Muscle of back (tissue), 13 donors: ENCODE measurements at places on chromosomes 2 and 18.

GRCh38 chr2:43074592-43075053, 151.8 kb downstream of the ZFP36L2 start:
- DNase-seq, result no peak

GRCh38 chr2:205748639-205749038, 66.3 kb downstream of the NRP2 start:
- DNase-seq, result no peak

- DNase-seq, result no peak
These were observed 4.8 kb upstream of the PDIA6 start for GRCh38 chr2:10817413-10817812.

GRCh38 chr2:60907329-60907728, 26.0 kb downstream of the REL start:
- DNase-seq, result no peak

- DNase-seq, result no peak
These were observed 700.0 kb upstream of the SOX11 start for GRCh38 chr2:4992226-4992625.

DNA sequence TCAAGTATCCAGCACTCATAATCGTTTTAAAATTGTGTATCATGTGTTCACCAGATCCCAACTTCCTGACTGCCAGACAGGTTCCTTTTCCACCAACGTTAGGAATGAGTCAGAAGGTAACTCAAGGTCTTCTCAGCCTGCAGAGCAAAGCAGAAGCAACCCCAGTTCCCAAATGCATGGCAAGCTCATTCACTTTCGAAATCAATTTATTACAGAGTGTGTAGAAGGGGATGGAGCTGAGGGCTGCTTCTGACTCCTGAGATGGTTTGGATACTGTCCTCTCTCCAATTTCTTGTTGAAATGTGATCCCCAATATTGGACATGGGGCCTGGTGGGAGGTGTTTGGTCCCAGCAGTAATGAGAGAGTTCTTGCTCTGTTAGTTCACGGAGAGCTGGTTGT, 114.5 kb downstream of the PIEZO2 start:
- DNase-seq, result no peak

- no peak for DNase-seq
These were observed 10.8 kb downstream of the GLS start for GRCh38 chr2:190891372-190891771.

GRCh38 chr2:20676353-20677215, 9.6 kb downstream of the GDF7 start:
- DNase-seq, result no peak

- no peak for DNase-seq
These were observed 100.0 kb downstream of the SPOPL start for GRCh38 chr2:138601458-138602165.

DNA sequence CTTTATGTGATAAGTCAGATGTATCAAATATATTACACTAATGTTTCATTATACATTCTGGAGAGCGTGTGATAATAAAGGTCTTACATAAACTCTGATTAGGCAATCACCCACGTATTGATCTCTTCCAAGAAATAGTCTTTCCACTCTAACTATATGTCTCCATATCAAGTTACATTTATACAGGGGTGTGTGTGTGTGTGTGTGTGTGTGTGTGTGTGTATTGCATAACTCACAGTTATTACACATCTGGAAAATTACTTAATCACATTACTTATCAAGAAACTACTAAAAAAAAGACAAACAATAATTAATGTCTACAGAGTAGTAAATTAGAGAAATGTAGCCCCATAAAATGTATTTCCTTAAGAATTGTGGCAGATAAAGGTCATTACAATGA, 339.8 kb downstream of the CDH19 start:
- no peak for DNase-seq
